ENCODE measurements at places on chromosomes 7 and 10.

DNA sequence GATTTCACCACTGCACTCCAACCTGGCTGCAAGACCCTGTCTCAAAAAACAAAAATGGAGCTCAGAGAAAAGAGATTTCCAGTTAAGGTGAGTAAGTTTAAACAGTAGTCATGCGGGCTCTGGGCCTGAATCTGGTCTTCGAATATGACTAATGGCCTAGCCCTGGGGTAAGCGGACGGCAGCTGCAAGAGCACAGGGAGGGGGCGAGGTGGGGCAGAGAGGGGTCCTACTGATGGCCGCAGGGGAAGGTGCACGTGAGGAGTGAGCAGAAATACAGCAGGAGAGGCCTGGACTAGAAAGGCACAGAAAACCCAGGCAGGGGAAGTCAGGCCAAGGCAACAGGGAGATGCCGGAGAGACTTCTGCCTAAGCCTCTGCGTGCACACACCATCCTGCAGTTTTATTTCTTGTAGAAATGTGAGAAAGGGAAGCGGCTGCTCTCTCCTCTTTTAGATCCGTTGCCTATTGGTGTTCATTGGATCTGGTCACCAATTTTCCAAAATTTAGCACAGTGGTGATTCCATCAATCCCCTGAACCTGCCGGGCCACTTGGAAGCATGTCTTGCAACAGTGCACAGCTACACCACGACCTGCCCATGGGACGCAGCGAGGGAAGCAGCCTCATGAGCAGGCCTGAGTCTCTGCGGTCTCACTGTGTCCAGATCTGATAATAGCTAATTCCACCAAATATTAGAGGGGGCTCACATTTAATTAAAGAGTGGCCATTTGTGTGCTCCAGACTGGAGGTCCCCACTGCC is 139.0 kb downstream of the PAXIP1 start:
- DNase-seq, result no peak

GRCh38 chr10:93917821-93918220 is 24.0 kb downstream of the SLC35G1 start:
- no peak for DNase-seq

GRCh38 chr7:8742837-8743236 is 309.4 kb downstream of the NXPH1 start:
- DNase-seq, result no peak

DNA sequence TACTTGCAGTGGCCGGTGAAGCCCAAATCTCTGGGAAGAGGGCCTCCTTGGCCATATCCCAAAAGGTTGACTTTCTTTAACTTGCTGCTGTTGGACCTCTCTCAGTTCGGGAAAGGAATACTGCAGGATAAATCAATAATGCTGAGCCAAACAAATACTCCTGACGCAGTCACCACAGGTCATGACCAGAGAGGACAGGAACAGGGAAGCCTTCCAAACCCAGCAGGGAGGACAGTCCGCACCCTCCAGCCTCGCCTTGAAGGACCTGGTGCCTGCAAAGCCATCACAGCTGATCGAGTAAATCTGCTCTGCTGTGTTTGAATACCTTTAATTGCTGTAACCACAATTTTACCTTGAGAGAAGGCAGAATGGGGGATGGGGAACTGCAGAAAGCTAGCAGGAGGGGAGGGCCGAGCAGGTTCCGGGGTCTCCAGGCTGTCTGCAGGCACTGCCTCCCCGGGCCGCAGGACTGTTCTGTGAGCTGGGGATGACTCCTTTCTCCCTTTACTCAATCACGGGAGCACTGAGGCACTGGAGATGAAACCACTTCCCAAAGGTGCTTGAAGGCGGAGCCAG is 20.8 kb upstream of the INSIG1 start:
- no peak for DNase-seq

DNA sequence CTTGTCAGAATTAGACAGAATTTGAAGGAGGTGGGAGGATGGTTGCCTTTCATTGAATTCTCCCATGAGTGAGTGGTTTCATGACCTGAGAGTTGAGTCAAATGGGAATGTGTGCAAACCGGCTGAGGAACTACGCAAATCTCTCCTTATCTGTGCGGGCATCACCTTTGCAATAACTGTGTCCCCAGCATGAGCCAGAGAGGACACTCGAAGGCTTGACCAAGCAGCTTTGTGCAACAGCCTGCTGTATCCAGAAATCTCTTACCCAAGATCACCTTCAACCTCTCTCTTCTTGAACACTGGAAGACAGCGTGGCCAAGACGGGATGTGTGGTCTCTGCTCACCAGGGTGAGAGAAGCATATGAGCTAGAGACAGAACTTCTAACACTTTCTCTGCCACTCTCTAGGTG is 93.8 kb upstream of the IKZF1 start:
- DNase-seq, result no peak

- no peak for DNase-seq
Measured at GRCh38 chr7:88101769-88102168, 118.1 kb downstream of the SRI start.

DNA sequence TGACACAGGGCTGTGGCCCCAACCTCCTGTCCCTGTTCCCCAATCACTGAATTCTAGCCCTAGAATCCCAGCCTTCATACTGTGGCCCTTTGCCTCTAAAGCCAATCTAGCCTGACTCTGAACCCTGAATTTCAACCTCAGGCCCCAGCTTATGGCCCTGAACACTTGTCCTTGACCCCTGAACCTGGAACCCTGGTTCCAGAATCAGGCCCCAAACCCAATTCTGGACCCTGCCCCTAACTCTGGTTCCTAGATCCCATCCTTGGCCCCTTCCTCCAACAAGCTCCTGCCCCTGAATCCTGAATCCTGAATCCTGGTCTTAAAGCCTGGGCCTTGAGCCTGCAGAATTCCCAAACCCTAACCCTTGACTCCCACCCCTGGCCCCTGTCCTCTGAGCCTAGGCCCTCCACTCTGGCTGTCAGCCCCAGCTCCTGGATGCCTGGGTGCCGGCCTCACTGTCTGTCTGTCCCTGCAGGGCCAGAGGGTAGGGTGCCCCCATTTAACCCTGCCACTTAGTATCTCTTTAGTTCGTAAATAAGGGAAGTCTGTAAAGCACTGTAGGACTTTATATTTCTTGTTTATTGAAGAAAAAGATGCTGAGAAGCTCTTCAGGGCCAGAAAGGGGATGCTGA is 1.3 kb downstream of the INPP5A start:
- no peak for DNase-seq

DNA sequence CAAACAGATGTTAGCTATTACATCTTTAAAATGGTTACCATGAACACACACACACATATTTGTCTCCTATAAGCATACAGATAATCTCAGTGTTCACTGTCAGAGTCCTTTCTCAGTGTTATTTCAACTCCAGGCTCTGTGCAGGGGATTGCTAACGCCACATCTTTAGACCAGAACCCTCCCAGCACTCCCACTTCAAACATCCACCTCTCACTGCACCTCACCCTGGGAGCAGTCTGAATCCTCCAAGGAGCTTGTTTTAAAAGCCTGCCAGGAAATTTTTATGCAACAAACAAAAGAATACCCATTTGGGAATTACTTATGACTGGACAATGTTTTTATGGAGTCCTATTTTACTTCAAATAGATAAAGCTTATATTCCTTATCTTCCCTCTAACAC is 107.4 kb downstream of the PARD3 start:
- DNase-seq, result no peak

GRCh38 chr10:84238909-84239308 is 2.4 kb downstream of the LRIT1 start:
- no peak for DNase-seq

DNA sequence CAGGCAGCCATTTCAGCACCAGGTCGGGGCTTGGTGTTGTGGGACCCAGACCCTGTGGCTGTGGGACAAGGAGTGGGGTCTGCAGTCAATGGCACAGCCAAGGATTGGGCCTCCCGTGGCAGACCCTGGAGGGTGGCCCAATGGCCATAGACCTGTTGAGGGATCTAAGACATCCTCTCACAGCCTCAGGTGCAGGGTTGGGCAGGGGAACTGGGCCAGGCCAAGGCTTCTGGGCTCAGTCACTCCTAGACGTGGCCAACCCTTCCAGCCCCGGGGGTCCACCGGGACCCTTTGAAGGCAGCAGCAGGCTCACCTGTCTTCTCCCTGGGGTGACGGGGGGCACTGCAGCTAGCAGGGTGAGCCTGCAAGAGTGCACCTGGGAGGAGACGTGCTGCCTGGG is 45.7 kb upstream of the DPYSL4 start:
- no peak for DNase-seq

DNA sequence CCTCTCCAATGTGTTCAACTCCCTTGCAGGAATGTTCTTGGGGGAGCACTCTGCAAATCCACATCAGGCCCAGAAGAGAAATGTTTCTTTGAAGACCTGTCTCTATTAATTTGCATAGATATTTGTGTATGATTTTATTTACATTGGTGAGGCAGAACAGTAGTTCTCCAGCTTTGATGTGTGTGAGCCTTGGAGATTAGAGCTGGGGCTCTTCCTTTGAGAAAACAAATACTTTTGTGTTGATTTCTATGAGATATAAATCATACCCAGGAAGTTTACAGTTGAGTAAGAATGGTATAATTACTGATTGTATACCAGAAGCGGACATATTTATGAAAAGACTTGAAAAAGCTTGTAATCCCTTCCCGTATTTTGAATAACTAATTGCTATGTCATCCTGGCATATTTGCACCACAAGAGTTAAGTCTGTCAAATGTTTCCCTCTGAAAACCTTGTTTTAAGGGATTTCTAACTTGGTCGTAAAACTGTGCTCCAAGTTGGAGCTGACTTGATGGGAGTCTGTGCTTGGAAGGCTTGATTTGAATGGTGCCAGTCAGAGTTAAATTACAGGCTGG is 468.5 kb downstream of the LRMDA start:
- DNase-seq, result no peak

- DNase-seq, result no peak
Measured at GRCh38 chr10:19908991-19909696, 92.9 kb downstream of the PLXDC2 start.
